Posterior vena cava (tissue), 2 donors: ENCODE measurements at places on chromosomes 6 and 20.
A peak's percentile ranks its signal among the peaks of the same experiment; 100 is the strongest.

- no peak for DNase-seq
These were observed 131.1 kb downstream of the KIF13A start for GRCh38 chr6:17856306-17856705.

GRCh38 chr6:67127041-67127440 lies 1420.0 kb upstream of the EYS start:
- DNase-seq: no peak

- no peak for DNase-seq
These were observed 102.3 kb upstream of the TBX18 start for GRCh38 chr6:84866715-84867114.

DNA sequence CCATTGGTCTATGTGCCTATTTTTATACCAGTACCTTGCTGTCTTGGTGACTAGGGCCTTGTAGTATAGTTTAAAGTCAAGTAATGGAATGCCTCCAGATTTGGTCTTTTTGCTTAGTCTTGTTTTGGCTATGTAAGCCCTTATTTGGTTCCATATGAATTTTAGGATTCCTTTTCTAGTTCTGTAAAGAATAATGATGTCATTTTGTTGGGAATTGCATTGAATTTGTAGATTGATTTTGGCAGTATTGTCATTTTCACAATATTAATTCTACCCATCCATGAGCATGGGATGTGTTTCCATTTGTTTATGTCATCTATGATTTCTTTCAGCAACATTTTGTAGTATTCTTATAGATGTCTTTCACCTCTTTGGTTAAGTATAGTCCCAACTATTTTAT lies 96.4 kb upstream of the PAK5 start:
- DNase-seq: no peak

GRCh38 chr6:130859161-130859867 lies 32.1 kb downstream of the SMLR1 start:
- DNase-seq: no peak

DNA sequence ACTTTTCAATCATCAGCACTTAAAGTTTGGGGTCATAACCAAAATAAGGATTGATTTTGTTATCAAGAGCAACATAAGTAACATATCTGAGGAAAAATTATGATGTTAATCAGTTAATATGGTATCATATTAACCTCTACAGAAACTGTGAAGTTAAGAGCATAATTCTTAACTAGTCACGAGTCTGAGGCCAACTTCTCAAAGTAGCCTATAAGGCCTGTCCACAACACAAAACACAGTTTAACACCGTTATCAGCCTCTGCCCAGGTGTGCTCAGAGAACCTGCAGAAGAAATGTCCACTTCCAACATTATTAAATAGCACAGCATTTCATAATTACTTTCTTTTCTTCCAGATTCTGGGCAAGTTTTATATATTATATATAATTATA lies 1.1 kb downstream of the STX7 start:
- DNase-seq: no peak

DNA sequence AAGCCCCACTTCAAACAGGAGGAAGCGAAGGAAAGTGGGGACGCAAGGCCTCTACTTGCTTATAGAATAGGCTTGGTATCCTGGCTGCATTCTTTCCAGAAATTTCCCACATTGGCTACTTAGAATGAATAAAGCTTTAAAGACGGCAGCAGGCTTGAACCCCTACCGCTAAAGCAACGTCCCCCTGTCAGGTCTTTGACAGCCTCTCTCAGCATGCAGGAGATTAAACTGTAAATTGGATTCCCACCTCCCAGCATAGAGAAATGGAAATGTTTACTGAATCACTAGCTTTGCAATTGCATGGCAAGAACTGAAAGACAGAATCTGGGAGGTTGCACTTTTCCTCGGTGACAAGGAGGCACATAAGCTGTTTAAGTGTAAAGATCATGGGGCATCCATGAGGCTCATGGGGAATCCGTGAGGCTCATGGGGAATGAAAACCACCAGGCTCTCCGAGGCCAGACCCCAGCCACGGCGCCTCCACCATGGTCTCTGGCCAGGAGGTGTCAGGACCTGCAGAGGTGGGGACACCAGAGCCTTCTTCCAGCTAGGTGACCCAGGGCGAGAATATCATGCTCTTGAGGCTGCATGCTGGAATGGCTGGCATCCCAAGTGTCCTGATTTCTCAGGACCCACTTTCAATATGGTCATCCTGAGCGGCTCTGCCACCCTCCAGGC lies 10.3 kb downstream of the LEMD2 start:
- no peak for DNase-seq

- DNase-seq: no peak
These were observed 18.4 kb upstream of the ID4 start for GRCh38 chr6:19818805-19819204.

GRCh38 chr20:33434434-33434833 lies 9.1 kb downstream of the SNTA1 start:
- DNase-seq: no peak

DNA sequence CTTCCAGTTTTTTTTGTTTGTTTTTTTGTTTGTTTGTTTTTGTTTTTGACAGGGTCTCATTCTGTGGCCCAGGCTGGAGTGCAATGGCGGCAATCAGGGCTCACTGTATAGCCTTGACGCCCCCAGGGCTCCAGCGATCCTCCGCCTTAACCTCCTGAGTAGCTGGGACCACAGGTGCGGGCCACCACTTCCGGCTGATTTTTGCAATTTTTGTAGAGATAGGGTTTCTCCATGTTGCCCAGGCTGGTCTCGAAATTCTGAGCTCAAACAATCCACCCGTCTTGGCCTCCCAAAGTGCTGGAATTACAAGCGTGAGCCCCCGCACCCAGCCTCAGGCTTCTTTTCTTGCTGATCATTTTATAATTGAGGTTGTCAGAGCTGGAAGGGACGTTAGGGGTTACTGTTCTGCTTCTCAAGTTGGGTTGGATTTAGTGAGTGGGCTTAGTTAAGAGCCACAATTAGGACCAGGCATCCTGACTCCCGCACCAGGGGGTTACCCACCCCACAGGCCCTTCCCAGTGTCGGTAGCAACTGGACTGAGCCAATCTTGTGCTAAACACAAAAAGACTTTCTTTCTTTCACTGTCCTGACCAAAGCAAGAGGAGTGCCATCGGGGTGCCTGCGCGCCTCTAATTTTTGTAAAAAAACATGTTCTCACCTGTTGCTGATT lies 13.1 kb upstream of the ZSCAN9 start:
- DNase-seq: no peak

DNA sequence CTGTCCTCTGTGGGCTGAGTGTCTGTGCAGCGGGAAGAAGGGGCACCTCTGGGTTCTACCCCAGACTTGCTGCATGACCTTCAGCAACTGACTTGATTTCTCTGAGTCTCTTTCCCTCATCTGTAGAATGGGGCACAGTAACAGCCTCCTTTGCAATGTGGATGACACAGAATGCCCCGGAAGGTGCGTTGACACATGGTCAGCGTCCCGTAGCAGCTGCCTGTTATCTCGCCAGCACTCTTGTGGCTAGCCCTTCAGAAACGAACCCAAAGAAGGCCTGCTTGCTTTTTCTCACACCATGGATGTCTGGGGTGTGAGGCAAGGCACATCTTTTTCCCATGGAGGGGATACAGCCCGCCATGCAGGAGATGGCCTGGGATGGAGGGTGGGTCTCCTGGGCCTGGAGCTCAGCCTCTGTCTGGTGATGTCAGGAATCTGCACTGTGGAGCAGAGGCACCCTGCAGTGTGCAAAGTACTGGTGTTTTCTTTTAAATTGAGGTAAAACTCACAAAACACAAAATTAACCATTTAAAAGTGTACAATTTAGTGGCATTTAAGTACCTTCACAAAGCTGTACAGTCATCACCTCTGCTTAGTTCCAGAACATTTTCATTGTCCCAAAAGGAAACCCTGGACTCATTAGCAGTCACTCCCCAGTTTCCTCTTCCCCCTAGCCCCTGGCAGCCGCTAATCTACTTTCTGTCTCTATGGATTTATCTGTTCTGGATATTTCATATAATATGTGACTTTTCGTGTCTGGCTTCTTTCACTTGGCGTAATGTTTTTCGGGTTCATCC lies 59.8 kb upstream of the FAM83D start:
- DNase-seq: peak; percentile 78

- DNase-seq: no peak
These were observed 63.4 kb upstream of the HMGCLL1 start for GRCh38 chr6:55642366-55642765.

DNA sequence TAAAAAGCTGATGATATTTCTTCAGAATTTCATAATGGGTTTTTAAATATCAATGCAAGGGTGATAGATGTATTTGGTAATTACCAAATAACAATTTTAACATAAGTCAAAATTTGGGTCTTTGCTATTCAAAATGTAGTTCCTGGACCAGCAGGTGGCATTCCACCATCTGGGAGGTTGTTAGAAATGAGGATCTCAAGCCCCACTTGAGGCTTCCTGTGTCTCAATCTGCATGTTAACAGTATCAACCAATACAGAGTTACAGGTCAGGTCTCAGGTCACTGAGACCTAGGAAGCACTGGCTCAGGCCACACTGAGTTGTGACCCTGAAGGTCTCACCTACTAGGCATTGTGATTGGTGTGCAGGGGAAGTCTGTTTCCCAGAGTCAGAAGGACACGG lies 57.2 kb upstream of the MTRF1L start:
- no peak for DNase-seq

- DNase-seq: no peak
These were observed 75.8 kb upstream of the AFDN start for GRCh38 chr6:167750956-167751358.

DNA sequence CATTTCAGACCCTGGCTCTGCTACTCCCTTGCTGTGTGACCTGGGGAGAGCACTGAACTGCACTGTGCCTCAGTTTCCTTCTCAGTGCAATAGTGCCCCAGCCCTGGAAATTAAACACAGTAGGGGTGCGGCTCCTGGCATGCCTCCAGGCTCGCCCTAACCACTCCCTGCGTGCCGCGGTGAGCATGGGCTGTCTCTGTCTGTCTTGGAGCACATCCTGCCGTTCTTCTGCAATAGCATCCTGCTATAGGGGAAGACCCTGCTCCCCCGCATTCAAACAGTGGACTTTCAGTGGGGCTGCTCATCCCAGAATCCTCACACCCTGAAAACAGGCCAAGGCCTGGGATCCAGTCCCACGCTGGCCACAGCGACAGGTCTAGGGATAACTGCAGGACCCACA lies 129.5 kb downstream of the FOXC1 start:
- DNase-seq: no peak

DNA sequence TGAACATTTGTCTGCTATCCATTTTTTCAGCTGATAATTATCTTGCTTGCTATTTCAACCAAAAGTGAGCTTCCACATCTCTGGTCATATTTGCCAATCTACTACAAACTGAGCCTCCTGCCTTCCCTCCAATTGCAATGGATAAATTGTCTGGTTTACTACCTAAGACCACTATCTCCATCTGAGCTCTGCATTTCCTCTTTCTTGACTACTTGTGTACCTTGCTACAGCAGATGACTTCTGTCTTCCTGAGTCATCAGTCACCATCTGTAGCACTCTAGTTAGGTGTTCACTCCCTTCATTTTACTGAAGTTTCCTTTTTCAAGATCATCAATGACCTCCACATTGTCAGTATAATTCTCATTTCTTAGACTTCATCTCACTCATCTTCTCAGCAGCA lies 33.5 kb upstream of the PHIP start:
- DNase-seq: no peak

DNA sequence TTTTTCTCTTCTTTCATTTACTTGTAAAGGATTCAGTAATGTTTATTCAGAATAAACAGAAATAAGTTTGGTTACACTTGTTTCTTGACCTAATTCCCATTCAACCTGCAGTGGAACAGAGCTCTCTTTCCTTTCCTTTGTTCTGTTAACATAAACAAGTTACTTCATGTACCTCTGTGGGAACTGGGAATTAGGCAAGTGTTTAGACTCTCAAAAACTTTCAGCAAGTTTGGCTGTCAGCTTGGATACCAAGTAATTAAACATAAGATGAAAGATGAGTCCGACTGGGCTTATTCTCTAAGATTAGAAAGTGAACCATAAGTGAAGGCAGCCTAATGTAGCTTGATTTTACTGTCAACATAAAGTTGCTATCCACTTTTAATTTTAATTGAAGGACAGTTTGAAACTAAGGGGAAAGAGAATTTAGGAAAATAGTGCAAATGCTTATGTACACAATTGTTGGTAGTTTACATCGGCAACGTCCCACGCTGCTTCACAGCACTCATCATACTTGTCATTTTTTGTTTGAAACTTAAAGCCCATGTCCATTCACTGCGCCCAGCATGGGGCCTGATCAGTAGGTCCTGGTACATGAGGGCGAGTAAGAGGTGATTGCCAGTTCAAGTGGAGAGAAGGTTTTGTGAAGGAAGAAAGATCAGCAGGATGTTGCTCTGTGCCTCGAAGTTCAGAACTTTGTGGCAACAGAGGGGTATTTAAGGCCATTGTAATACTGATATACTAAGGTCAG lies 113.0 kb downstream of the PLEKHG1 start:
- no peak for DNase-seq

DNA sequence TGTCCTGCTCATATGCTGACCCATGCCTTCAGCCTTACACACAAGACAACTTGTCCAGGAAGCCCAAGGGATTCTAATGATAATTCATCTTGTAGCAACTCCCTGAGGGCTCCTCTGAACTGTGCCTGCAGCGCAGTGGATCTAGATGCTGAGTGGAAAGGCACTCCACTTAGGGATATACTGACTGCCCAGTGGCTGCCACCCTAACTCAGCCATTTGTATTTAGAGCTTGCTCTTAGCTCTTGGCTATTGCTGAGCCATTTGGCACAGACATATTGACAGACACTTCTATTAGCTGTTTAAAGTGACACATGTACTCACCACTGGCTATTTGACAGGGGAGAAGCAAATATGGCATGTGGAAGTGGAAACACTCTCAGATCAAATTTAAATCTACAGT lies 278.3 kb upstream of the SGK1 start:
- no peak for DNase-seq

DNA sequence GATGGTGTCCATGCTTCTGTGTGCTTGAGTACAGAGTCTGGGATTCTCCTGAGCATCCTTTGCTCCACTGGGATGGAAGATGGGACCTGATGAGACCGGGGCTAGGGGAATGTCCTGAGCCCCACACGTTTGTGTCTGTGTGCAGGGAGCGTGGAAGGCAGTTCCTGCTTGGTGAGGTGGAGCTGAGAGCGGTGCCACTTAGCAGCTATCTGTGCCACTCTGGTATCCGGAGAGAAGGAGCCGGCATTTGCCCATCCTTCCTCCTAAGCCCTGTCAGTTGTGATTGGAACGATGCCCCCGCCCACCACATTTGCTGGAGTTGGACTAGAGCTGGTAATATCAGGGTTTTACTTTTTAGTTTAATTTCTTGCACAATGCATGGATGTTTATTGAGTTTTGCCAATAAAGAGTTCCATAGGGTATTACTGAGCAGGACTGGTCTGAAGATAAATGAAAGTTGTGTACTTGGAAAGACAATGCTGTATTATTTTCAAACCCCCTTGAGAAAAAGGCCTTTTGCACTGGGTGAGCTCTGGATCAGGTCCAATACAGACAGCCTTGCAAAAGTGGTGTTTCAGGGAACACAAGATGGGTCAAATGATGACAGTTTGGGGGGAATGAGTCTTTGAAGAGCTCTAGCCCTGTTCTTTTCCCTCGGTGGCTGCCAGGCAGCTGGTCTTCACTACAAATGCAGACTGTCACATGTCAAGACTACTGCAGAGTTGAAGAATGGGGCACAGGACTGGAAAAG lies 130.8 kb downstream of the SYCP2 start:
- no peak for DNase-seq

- no peak for DNase-seq
These were observed 5.0 kb downstream of the BRD2 start for GRCh38 chr6:32973144-32974015.
